ENCODE measurements at places on chromosomes 12 and 14.

- DNase-seq = no peak
Measured at GRCh38 chr14:84410344-84410743, 1119.6 kb upstream of the FLRT2 start.

- DNase-seq = no peak
Measured at GRCh38 chr14:106227793-106228192, 701.4 kb downstream of the TMEM121 start.

DNA sequence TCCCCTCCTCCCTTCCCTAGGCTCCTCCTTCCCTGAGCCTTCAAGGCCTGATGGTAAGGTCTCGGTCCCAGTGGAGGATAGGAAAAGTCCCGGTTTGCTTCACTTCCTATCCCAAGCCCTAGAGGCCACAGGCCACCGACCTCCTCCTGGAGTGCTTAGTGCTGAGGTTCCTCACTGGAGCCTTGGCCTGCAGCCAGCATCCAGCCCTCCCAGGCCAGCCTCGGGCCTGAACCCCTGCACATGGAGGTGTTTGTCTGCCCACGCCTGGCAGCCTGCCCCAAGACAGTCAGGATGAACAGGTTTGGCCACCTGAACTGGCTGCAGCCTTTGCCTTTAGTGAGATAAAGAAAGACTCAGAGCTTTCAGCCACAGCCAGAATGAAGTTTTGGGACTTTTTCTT is 15.8 kb upstream of the KRT7 start:
- no peak for DNase-seq

DNA sequence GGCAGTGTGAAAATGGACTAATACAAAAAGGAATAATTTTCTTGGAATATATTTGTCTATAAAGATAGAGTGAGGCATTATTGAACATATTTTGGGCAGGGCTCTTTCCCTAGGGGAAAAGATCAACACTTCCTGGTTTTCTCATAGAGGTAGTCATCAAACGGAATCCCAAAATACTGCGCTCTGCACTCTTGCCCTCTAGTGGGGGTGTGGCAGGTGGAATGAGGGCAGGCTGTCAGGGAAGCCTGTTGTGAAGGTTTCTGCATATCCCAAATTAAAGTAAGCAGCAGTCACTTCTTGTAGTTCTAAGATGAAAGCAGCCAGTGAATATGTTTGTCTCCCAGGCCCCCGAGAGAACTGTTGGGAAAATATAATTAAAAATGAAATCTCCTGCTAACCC is 666.8 kb upstream of the TMEM132C start:
- DNase-seq = no peak

- DNase-seq = no peak
Measured at GRCh38 chr12:114860969-114861368, 177.0 kb upstream of the TBX3 start.

DNA sequence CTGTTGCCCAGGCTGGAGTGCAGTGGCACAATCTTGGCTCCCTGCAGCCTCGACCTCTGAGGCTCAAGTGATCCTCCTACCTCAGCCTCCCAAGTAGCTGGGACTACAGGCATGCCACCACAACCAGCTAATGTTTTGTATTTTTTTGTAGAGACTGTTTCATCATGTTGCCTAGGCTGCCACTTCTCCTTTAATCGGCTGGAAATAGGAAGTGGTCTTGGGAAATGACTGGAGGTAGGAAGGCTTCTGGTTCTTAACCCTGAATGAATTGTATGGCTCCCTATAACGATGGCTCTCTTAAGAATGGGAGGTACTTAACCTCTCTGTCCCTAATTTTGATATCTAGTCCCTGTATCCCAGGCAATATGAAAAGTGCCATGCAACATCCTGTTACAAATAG is 113.9 kb upstream of the USP15 start:
- no peak for DNase-seq

DNA sequence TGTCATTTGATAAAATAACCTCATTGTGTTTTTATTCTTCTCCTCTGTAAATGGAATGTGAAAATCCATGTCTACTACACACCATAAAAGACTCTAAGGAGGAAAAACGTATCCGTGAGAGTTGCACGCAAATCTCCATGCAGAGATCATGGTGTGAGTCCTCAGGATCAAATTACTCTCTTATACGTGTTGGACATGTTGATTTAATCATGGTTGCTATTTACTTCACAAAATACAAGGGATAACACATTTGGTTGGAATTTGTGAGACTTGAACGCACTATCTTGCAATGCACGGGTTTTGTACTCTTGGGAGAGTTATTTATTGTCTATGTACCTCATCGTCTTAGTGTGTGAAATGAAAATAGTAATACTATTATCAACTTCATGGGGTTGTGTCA is 128.0 kb upstream of the RASSF8 start:
- no peak for DNase-seq

DNA sequence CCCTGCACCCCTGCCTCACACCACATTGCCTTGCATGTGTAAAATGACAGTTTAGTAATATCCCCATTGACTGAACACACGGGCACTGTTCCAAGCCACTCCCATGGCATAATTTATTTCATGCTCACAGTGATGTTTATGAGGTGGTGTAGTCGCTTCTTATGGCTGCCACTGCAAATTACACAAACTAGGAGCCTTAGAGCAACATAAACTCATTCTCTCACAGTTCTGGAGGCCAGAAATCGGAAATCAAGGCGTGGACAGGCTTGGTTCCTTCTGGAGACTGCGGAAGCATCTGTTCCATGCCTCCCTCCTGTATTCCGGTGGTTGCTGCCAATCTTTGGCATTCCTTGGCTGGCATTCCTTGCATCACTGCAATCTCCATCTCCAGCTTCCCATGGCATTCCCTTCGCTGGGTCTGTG is 97.3 kb downstream of the RIN3 start:
- no peak for DNase-seq

GRCh38 chr12:70982286-70982685 is 61.7 kb upstream of the PTPRR start:
- no peak for DNase-seq

GRCh38 chr14:81385419-81385818 is 14.7 kb downstream of the STON2 start:
- no peak for DNase-seq

DNA sequence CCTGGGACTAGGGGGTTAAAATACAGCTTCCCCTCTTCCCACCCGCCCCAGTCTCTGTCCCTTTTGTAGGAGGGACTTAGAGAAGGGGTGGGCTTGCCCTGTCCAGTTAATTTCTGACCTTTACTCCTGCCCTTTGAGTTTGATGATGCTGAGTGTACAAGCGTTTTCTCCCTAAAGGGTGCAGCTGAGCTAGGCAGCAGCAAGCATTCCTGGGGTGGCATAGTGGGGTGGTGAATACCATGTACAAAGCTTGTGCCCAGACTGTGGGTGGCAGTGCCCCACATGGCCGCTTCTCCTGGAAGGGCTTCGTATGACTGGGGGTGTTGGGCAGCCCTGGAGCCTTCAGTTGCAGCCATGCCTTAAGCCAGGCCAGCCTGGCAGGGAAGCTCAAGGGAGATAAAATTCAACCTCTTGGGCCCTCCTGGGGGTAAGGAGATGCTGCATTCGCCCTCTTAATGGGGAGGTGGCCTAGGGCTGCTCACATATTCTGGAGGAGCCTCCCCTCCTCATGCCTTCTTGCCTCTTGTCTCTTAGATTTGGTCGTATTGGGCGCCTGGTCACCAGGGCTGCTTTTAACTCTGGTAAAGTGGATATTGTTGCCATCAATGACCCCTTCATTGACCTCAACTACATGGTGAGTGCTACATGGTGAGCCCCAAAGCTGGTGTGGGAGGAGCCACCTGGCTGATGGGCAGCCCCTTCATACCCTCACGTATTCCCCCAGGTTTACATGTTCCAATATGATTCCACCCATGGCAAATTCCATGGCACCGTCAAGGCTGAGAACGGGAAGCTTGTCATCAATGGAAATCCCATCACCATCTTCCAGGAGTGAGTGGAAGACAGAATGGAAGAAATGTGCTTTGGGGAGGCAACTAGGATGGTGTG is 1.9 kb downstream of the GAPDH start:
- DNase-seq = no peak

- DNase-seq = peak; percentile 59
Measured at GRCh38 chr14:40218282-40218941, 786.2 kb upstream of the FBXO33 start.

DNA sequence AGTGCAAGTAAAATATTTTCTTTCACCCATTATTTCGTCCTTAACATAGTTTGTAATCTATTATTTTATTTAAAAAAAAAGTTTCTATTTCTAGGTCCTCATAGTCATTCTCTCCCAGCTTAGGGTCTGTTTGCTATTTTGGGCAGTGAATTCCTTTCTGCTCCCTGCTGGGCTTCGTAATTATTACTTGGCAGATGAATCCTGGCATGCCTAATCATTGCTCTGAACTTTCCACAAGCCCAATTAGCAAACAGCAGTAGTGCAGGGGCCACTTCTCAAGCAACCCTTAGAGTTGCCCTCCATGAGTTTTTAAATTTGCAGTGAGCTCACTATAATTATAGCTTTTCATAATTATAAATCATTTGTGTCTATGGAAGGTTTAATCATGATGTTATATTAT is 1378.3 kb upstream of the SEL1L start:
- DNase-seq = no peak

Data from bone marrow (tissue), 2 donors.